ENCODE measurements at places on chromosomes 11 and 22.

- DNase-seq, result no peak
These were observed 936.2 kb upstream of the CHORDC1 start for GRCh38 chr11:91158891-91159537.

GRCh38 chr11:88405853-88406252 lies 68.3 kb upstream of the CTSC start:
- DNase-seq, result no peak

DNA sequence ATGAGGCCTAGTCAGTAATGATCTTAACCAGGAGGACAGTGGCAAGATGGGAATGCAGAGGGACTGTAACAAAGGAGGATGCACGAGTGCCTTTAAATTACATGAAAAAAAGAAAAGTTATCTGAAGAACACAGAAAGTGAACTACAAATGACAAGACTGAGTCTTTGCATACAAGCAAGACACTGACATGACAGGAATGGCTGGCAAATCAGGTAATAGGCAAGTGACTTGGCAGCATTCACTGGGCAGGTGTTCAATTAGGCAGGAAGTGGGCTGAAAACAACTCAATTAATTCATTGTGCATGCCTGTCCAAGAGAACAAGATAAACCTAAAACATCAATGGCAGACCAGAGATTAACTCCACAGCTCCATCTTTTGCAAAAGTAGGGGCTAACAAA lies 24.0 kb downstream of the SMCO4 start:
- no peak for DNase-seq

DNA sequence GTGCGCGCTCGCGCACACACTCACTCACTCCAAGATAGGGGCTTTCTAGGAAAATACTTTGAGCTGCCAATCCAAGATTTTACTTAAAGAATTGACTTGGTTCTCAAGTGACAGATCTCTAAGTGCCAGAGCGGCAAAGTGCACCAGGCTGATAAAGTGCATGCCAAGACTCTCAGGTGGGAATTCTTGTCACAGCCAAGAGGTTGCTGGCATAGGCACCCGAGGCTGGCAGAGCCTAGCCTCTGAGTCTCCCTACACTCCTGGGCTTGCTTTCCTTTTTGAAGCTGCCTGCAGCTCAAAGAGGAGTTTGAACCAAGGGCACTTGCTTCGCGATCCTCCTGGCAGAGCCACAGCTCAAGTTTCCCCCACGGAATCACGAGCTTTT lies 2.5 kb upstream of the ADM start:
- DNase-seq, result no peak

- DNase-seq, result no peak
These were observed 1012.1 kb downstream of the OPCML start for GRCh38 chr11:132520199-132520598.

DNA sequence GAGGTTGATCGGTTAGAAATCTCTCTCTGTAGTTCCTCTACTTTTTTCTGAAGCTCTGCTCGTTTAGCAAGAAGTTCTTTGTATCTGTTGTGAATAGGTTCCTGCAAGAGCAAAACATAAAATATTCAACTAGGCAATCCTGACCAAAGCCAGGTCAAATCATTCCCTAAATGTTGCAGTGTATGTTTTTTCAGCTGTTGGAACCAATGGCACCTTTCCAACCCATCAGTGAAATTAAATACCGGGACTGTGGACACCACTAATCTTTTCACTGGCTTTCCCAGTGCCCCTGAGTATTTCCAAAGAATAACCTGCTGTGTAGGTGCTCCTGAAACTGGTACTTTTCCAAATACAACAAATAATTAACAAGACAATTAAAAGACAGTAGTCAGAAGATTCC lies 45.1 kb downstream of the CEP57 start:
- no peak for DNase-seq

DNA sequence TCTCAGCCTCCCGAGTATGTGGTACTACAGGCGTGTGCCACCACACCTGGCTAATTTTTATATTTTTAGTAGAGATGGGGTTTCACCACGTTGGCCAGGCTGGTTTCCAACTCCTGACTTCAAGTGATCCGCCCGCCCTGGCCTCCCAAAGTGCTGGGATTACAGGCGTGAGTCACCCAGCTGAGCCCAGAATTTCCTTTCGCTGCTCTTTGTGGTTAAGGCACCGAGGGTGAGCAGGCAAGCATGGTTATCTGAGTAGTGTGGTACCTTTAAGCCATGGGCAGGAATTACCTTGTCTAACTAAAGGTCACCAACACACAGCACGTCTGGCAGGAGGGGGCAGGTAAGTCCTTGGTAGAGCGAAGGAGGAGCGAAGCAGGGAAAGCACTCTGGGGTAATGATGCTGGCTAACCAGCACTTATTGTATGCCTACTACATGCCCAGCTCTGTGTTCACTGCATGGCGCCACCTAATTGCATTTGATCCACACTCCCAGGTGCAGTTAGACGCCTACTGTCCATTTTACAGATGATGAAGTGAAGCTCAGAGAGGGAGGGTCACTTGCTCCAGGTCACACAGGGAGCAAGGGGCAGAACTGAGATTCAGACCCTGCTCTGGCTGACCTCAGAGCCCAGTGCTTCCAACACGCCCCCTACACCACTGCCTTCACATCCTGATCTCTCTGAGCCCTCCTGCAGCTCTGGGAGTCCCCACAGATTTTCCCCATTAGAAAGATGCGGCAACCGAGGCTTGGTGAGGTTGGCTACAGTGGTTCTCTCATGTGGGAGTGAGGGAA lies 45.7 kb downstream of the TRIOBP start:
- DNase-seq, result no peak

DNA sequence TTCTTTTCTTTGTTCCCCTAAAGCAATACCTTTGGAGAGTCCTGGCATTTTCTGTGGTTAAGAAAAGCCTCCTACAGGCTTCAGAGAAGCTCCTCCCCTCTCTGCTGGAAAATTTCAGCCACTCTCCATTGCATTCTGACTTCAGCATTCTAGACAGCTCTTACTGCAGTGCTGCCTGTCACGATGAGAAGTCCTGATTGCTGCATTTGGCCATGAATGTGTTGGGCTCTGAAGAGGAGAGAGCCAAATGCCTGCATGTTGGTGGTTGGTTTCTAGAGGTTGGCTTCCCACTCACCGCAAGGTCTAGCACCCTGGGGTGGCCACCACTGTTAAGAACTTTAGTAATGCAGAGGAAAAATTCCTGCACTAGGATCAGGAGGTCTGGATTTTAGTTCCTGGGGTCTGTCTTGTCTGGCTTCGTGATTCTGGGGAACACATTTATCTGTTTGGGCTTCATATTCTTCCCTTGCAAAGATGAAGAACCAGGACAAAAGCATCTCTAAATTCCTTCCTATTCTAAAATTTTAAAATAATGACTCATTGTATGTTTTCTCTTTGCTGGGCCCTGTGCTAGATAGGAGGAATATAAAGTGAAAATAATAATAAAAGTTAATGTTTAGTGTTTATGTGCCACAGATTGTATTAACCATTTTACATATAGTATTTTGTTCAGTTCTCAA lies 38.1 kb downstream of the COA4 start:
- DNase-seq, result no peak

- no peak for DNase-seq
These were observed 924.4 kb downstream of the METTL15 start for GRCh38 chr11:29032384-29033149.

GRCh38 chr22:40128989-40129388 lies 48.7 kb upstream of the TNRC6B start:
- DNase-seq, result no peak

DNA sequence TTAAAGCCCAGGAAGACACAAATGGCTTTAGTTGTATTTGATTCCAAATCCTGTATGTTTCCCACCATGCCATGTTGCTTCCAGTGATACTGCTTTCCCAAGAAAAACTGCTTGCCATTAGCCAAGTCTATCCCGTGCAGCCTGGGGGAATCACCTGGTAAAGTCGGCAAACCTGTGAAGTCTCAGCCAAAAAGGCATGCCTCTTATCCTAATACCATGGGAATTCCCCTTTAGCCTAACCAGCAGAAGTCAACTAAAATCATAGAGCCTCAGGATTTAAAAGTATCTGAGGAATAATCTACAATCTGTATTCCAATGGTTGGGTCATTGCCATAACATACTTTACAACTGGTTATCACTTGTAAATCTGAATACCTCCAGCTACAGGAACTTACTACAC lies 869.4 kb downstream of the DLG2 start:
- DNase-seq, result no peak

DNA sequence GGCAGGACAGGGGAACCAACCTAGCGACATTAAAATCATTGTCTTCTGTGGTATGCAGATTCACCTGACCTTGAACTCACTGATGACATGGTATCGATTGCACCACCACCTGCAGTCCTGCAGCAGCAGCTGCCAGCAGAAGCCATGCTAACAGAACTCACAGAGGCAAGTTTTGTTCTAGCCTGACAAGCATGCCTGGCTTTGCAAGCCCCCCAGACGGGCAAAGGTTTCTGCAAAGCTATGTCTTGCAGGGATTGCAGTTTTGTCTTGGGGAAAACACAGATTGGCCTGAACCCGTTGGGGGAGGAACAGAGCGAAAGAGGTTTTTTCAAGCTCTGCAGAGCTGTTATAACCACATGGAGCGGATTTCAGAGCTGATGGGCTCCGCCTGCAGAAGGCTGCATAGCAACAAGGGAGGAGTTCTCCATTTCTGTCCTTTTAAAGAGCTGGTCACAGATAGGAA lies 221.0 kb downstream of the HIPK3 start:
- no peak for DNase-seq

DNA sequence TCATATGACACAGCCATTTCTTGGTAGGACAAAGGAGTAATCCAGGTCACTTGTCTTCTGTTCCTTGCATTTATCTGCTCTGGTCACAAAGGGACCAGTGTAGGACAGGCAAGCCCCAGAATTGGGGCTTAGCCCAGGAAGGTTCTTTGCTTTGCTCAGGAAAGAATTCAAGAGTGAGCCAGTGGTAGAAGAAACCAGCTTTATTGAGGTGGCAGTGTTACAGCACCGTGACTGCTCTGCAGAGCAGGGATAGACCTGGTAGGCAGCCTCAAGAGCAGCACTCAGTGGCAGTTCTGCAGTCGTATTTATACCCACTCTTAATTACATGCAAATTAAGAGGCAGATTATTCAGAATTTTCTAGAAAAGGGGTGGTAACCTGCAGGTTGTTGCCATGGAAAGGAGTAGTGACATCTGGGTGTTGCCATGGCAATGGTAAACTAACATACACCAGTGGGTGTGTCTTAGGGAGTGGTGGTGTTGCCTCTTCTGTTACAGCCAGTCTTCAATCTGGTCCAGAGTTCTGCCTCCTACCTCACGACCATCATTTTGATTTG lies 84.9 kb upstream of the RAB1B start:
- no peak for DNase-seq

DNA sequence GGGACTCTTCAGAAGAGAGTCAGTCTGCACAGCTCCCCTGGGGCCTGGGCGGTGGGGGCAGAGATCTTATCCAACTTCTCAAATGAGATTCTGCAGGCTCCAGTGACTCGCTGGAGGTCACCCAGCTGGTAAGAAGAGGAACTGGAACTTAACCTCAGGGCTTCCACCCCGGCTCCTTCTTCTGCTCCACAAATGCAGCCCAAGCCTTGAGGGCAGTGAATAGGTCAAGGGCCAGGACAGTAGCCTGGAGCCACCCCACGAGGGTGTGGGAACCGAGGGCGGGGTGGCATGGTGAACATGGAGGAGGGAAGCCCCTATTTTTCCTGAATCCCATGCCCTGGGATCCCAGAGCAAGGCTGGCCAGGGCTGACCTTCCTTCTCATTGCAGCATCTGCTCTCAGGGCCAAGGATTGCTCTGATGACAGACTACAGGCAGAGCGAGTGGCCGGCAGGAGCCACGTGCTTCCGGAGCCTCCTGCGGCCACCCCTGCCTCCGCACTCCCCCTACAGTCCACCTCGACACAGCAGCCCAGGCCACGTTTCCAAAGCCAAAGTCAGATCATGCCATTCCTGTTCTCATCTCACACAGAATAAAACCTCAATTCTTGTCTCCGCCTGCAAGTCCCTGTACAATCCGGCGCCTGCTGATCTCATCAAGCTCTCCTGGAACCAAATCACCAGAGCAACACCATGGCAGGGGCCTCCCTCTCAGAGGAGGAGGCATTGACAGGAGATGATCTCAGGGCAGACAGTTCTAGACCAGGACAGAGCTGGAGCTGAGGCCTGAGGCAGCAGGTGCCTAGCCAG lies 21.1 kb upstream of the UPK3A start:
- DNase-seq, result no peak

DNA sequence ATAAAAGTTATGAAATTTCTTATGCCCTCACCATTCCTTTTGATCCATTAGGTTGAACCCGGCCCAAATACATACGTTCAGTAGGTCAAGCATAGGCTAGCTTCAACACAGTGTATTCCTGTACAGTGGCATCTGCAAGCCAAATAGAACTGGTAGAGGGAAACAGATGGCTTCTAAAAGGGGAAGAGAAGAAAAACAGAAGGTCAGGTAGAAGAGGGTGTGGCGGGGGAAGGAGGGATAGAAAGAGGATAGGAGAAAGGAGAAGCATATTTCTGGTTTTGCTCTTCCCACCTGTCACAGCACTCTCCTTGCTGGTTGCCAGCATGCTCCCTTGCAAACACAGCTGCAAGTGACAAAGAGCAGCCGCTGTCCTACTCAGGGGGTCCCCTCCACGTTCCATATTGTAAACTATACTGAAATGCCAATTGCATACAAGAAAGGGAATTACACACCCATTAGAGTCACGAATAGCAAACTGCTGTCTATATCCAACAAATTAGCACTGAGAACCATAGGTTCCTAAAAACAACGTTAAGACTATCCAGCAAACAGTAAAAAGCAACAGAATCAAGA lies 71.8 kb downstream of the PHF21A start:
- no peak for DNase-seq

DNA sequence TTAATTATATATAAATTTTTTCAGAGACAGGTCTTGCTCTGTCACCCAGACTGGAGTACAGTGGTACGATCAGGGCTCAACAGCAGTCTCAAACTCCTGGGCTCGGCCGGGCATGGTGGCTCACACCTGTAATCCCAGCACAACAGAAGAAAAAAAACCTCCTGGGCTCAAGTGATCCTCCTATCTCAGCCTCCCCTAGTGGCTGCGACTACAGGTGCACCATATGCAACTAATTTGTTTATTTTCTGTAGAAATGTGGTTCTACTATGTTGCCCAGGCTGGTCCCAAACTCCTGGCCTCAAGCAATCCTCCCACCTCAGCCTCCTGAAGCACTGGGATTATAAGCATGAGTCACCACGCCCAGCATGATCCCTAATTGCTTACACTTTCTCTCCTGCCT lies 56.1 kb upstream of the SLC35C1 start:
- DNase-seq, result no peak

DNA sequence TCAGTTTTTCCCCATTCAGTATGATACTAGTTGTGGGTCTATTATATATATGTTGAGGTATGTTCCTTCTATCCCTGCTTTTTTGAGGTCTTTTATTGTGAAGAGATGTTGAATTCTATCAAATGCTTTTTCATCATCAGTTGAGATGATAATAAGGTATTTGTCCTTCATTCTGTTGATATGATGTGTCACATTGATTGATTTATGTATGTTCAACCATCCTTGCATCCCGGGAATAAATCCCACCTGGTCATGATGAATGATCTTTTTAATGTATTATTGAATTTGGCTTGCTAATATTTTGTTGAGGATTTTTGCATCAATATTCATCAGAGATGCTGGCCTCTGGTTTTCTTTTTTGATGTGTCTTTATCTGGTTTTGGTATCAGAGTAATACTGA lies 26.0 kb downstream of the ENDOD1 start:
- no peak for DNase-seq

- no peak for DNase-seq
These were observed 59.6 kb downstream of the PISD start for GRCh38 chr22:31602259-31602952.

All from cerebellar nuclear complex (tissue), 1 donor.